Nucleus accumbens (tissue), 56 donors: ENCODE measurements at places on chromosomes 13 and 19.
A peak's percentile ranks its signal among the peaks of the same experiment; 100 is the strongest.

- no peak for DNase-seq
These were observed 31.7 kb upstream of the PCDH8 start for GRCh38 chr13:52879950-52880741.

DNA sequence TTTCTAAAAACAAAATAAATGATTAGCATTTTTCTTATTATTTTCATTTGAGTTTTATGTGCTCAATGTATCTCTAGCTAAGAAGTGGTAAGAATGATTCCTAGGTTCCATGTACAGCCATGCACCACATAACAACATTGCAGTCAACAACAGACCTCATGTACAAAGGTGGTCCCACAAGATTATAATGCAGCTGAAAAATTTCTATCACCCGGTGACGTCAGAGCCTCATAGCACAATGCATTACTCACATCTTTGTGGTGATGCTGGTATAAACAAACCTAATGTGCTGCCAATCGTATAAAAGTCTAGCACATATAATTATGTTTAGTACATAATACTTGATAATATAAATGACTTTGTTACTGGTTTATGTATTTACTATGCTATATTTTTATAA, 120.5 kb downstream of the SLC7A1 start:
- no peak for DNase-seq

GRCh38 chr19:2511991-2512390, 36.1 kb downstream of the GADD45B start:
- no peak for DNase-seq

- no peak for DNase-seq
These were observed 2.8 kb downstream of the HIPK4 start for GRCh38 chr19:40387155-40387554.

GRCh38 chr13:83065108-83065507, 817.2 kb downstream of the SLITRK1 start:
- DNase-seq = no peak

- DNase-seq = no peak
These were observed 31.8 kb upstream of the HOMER3 start for GRCh38 chr19:18972851-18973250.

- no peak for DNase-seq
These were observed 19.3 kb upstream of the GATAD2A start for GRCh38 chr19:19385896-19386869.

DNA sequence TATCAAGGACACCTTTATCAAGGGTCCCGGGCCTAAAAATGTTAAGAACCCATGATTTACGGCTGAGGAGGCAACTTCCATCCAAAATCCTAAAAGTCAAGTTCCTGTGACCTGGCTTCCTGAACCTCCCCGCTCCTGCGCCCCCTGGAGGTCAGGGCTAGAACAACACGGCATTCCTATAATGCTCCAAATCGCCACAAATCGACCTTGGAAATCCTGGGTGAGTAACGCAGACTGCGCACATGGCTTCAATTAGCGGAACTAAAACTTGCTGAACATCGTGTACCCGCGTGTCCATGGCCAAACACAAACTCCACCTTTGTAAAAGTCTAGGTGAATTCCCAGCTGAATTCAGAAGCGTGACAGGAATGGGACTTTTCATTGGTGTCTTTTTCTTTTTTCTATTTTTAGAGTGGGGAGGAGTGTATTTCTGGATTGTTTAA, 4.3 kb upstream of the C5AR1 start:
- no peak for DNase-seq

GRCh38 chr13:33537676-33538075, 252.1 kb upstream of the STARD13 start:
- DNase-seq = no peak

- no peak for DNase-seq
These were observed 96.8 kb upstream of the WASF3 start for GRCh38 chr13:26460648-26461047.

GRCh38 chr13:30529085-30529834, 63.5 kb upstream of the HMGB1 start:
- peak; percentile 14 for DNase-seq

DNA sequence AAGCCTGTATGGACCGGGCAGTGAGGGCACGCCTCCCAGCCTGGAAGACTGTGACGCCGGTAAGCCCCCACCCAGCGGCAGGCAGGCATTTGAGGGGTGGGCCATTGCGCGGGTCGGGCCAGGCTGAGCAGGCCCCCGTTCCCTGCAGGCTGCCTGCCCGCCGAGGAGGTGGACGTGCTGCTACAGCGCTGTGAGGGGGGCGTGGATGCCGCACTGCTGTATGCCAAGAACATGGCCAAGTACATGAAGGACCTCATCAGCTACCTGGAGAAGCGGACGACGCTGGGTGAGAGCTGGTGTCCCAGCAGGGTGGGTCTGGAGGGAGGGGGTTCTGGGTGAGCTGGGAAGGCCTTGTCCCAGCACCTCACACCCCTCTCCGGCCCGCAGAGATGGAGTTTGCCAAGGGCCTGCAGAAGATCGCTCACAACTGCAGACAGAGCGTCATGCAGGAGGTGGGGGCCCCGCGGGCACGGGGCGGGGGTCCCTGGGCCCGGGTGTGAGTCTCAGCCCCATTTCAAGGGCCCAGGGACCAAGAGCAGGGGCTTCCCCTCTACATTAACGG, 7.1 kb downstream of the ARHGAP45 start:
- no peak for DNase-seq

- no peak for DNase-seq
These were observed 5.0 kb downstream of the ELAVL3 start for GRCh38 chr19:11475861-11476260.

GRCh38 chr19:13275016-13275722, 125.0 kb downstream of the IER2 start:
- no peak for DNase-seq

DNA sequence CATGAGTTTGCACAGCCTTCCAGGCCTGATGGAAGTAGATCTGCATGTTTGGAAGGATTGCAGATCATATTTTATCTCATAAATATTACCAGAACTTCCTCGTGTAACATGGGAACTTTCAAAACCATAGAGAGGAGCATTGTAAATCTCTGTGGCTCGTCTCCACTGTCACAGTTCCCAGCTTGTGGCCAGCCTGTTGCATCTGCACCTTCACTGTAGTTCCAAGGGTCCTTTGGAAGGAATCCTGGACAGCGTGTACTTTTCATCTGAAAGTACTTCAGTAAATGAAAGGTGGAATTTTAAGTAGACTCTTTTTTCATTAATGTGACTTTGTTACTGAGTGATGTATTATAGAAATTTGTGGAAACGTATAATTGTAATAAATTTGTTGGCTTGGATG, 105.4 kb downstream of the ATP11A start:
- no peak for DNase-seq

GRCh38 chr19:8137425-8137824, 12.0 kb downstream of the FBN3 start:
- no peak for DNase-seq

DNA sequence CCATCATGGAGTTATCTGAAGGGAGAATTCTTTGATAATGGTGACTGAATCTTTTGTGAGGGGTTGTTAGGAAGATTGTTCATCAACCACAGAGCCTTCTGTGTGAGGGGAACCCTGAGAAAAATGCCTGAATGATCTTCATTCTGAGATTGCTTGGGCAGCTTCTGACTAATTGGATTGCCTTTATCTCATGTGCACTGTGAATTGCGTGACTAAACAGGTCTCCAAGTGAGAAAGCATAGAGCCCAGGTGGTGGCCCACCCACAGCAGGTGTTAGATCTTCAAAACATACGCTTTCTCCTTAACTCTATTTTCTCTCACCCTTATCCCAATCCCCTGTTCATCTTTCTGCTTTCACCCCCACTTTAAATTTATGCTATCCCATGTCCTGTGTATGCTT, 58.3 kb downstream of the DOCK9 start:
- no peak for DNase-seq

GRCh38 chr19:1237754-1238368, at the start of gene CBARP:
Gene CBARP, minus strand, starts transcription at chr19:1238005. Its CDS starts 1,905 bp downstream, at chr19:1236100.
- peak; percentile 65 for DNase-seq

- DNase-seq = no peak
These were observed 42.0 kb upstream of the IPO5 start for GRCh38 chr13:97911311-97912138.

DNA sequence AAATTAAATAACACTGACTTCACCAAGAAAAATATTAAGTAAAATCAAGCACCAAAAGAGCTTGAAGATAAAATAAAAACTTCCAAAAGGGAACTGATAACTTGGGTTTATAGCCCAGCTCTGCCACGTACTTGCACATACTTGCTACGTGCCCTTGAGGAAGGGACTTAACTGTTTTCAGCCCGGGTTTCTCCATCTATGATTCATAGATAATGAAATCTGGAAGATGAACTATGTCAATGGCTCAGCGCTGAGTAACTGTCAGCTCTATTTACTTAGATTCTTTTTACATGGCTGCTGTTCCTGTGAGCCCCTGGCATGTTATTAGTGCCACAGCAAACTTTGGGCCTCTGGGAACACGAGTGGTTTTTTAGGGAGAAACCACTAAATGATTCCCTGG, 9.6 kb upstream of the ZC3H13 start:
- DNase-seq = no peak

DNA sequence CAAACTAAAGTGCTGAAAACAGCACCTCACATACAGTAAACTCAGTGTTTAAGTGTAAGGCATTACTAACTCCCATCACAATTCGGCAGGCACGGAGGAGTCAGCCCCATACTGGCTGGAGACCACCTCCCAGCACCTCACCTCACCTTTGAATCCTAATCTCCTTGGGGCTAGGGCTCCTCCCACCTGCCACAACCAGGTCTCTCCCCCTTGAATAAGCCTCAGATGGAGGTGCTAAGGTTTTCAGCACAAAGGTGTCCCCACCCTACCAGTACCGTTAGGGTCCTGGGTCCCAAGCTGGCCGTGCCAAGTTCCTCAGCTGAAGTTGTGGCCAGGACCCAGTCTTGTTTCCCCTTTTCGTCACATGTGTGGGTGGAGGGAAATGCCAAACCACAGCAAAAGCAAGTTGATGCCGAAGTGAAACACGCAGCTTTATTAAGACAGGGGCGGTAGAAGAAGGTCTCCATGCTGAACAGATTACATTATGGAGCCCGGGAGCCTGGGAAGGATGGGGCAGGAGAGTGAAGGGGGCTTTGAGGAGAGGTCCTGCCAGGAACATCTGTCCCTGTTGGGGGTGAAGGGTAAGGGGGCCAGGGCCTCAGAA, at the start of gene IGFLR1:
IGFLR1 (minus strand) TSS at position 332 of the 604 bp plus-strand sequence. CDS start 1,272 bp downstream, outside the sequence.
- DNase-seq = no peak

DNA sequence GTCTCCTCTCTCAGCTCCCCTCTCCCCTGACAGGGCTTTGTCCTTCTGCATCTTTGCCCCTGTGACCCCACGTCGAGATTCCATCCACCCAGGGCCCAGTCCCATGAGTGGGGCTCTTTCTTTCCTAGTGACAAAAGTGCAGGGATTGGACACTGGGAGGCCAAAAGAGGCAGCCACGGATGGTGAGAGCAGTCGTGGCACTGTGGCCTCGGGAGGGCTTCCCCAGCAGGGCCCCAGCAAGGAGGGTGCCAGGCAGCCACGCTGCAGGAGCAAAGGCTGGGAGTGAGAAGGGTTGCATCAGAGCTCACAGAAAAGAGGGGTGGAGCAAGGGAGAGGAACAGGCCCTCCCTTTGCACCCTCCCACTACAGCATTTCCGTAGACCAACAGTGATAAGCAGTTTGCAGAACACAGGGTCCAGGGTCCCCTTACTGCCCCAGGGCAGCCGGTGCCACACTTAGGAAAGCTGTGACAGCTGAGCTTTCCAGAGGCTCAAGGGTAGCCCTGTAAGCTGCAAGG, 4.9 kb downstream of the ZSCAN1 start:
- no peak for DNase-seq

DNA sequence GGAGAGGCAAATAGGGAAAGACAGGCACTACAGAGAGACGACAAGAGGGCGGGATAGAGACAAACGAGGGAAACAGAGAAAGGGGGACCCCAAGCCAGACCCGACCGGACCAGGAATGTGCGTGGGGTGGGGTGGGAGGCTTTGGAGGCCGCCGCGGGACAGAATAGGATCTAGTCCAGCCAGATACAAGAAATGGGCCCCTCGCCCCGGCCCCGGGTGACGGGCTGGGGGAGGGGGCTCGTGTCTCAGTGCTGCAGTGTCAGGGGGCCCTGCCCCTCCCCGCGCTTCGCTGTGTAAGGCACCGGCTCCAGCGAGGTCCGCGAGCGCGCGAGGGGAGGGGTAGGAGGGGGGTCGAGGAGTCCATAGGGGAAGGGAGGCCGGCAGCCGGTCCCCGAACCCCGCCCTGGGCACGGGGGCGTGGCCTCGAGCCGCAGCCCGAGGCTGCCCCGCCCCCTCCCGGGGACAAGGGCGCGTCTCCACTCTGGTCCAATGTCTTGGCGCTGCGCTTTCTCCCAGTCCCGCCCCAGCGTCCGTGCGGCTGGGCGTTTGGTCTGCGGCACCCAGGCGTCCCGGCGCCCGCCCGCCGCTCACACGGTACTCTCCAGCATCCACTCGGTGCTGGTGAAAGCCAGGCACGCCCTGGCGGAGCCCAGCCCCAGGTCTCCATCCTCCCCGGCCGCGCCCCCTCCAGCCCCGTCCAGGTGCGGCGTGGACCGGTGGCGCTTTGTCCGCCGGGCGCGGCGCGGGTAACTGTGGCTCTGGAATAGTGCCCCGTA, 11.0 kb downstream of the IFNL1 start:
- no peak for DNase-seq

DNA sequence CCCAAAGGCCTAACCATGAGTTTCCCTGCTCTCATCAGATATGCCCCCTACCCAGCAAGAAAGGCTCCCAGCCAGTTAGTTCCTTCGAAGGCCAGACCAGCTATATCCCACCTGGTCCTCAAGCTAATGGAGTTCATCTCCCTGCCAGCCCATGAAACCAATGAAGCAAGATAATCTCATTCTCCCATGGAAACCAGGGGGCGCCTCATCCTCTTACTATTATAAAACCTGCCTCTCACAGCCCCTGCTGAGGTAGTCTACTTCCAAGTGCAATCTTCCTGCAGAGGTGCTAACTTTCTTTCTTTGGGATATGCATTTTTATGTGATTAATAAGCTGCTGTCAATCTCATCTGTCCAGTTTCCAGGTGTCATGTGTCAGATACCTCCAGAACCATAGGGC, 34.0 kb upstream of the ZNF573 start:
- no peak for DNase-seq

DNA sequence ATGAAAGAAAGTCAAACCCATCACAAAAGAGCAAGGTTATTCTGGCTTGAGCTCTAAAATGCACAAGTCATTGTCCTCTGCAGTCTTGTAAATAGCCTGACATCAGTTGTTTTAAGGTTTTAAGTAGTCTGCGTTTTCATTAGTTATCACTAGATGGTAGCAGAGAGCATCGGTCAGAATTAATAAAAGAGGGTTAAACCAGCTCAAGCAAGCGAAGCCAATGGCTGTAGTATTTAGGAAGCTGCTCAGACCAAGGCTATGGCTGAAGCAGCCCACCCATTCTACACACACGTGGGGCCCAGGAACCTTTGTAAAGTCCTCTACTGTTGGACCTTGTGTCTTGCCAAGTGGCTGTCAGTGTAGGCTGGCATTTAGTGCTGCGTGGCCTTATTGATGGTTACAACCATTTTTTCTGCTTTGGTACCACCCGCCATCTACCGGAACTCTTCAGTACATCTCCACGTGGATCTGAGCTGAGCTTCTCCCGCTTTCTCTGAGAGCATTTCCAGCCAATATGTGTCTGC, 13.3 kb upstream of the ZNF57 start:
- peak; percentile 9 for DNase-seq

GRCh38 chr13:76903544-76904162, 17.4 kb upstream of the KCTD12 start:
- peak; percentile 59 for DNase-seq
